Adrenal gland (tissue), 19 donors: ENCODE measurements at places on chromosomes 12 and 14. TPM values are rescaled to one million over a fixed set of nuclear protein-coding genes. Genes with fewer than 3 reads are reported as not detected.

Gene DLGAP5
- polyA plus RNA-seq: not detected

Gene SOX5
- 1.1 TPM for polyA plus RNA-seq

- H3K4me3 ChIP-seq: no peak overlapping the region
- no peaks in the 10 kb centered on the region for H3K4me1 ChIP-seq
- H3K27ac ChIP-seq: no peak overlapping the region
- H3K36me3 ChIP-seq: no peaks in the 10 kb centered on the region
- H3K27me3 ChIP-seq: no peaks in the 10 kb centered on the region
Measured at GRCh38 chr14:80291101-80291500, 79.8 kb upstream of the DIO2 start.

Gene TRHDE
- 0.20 TPM for polyA plus RNA-seq
